ENCODE measurements at places on chromosomes 3 and 15. TPM values are rescaled to one million over a fixed set of nuclear protein-coding genes. Genes with fewer than 3 reads are reported as not detected.

Gene CPB1
- total RNA-seq, result not detected

Gene KIF15
- total RNA-seq, result 25.8 TPM

Gene TERC
- total RNA-seq, result 7.6 TPM

Gene ISLR
- total RNA-seq, result not detected

Gene TPRG1
- 1.9 TPM for total RNA-seq

Gene SLC28A2
- total RNA-seq, result not detected

Gene COLQ
- 0.79 TPM for total RNA-seq

Gene CYP19A1
- not detected for total RNA-seq

Gene TUSC7
- total RNA-seq, result not detected

Gene EIF4E3
- total RNA-seq, result not detected

All from PC-9 (cell line).